ENCODE measurements at places on chromosomes 7 and 10.
A peak's percentile ranks its signal among the peaks of the same experiment; 100 is the strongest.

- DNase-seq, result no peak
Measured at GRCh38 chr7:21125297-21125696, 302.6 kb upstream of the SP4 start.

DNA sequence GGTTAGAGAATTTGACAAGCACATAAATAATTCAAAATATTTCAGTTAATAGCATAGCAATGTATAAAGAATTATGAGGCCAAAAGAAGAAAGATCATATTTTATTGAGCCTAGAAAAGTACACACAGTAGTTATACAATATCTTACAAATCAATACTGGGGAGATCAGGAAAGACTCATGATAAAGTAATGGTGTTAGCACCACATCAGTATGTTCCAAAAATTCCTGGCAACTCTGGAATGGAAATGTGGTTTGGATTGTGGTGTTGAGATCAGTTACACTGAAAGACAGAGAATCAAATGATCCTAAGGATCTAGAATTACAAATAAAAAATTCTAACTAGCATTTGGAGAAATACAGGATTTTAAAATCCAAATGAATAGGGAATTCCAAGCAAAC lies 420.5 kb upstream of the CNTNAP2 start:
- no peak for DNase-seq

DNA sequence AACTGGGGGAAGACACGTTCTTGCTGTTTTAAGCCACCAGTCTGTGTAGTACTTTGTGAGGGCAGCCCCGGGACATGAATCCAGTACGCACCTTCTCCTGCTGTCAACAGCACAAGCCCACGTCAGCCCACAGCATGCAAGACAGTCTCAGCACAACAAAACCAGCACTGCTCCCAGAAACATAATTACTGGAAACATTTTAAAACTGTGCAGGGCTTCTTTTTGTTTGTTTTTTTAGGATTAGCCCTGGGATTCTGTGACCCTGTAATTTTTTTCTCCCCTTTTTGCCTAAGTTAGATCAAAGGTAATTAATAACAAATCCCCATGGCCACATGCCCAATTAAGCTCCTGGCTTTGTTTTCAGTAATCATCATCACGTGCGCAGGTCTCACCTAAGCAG lies 87.5 kb downstream of the VOPP1 start:
- no peak for DNase-seq

- DNase-seq, result no peak
Measured at GRCh38 chr7:79548727-79549126, 95.3 kb upstream of the MAGI2 start.

- DNase-seq, result no peak
Measured at GRCh38 chr10:6336016-6336415, 133.3 kb downstream of the PFKFB3 start.

DNA sequence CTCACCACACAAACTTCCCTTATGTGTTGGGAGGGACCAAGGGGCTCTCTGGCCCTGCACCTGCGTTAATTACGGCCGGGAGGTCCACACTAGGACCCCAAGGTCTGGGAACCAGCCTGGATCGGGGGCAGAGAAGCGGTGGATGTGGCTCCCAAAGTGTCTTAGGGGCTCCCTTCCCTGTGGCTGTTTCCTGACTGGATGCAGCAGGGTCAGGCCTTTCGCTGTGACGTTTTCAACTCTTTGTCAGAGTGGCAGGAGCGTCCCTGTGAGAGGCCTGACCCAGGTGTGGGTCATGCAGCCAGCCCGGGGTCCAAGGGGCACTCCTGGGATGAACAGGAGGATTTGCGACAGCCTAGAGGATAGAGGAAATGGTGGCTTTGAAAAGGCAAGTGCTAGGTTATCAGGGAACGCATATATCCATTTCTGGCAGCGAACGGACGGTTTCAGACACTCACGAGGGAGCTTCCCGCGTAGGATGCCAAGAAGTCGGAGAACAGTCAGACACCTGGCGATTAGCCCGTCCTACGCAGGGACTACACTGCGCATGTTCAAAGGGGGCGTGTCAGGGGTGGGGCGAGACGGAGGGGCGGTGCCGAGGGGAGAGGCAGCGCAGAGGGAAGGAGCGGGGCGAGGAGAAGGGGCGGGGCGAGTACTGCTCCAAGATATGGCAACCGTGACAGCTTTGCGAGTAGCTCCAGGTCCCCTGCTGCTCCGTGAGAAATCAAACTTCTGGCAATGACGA lies 46.2 kb upstream of the ZNF716 start:
- no peak for DNase-seq

- DNase-seq, result no peak
Measured at GRCh38 chr10:80444124-80444523, 10.0 kb upstream of the TSPAN14 start.

DNA sequence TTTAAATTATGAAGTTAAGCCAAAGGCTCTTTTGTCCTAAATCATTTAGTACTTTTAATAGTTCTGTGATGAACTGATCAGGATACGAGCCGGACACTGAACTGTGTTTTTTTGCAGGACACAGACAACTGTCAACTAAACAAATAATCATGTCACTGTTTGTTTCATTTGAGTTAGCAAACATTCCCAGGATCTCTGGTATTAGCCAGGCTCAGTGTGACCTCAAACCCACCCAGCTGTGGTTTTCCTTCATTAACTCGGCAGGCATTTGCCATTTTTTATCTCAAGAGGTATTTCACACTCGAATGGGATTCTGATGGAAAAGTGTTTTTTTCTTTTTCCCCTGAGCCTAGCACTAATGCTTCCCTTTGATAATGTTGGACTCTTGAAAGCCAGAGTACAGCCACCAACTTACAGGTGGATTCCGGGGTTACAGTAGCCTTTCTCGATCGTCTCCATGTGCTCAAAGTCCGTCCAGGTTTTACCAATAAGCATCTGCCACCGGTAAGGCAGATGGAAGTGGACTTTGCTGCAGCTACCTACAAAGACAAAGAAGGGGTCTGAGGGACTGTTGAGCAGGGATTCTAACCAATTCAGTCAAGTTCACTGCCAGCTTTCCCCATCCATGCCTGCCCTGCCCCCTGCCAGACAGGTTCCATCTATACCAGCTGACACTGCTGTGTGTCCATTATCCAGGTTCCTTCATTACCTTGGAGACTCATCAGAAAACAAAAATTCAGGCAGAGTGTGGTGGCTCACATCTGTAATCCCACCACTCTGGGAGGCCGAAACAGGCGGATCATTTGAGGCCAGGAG lies 33.4 kb downstream of the ZC3HAV1 start:
- no peak for DNase-seq

- no peak for DNase-seq
Measured at GRCh38 chr10:35035606-35036005, 54.5 kb downstream of the CUL2 start.

DNA sequence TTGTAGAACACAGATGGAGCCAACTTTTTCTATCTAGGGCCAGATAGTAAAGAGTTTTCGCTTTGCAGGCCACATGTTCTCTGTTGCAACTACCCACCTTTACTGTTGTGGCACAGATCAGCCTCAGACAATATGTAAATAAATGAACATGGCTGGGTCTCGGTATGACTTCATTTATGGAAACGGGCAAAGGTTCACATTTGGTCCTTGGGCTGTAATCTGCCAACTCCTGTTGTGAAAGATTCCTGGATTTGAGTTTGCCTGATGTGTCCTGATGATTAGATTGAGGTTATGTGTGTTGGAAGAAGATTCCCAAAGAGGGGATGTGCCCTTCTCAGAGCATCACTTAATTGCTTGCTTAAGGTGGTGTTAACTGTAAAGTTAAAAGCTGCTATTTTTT lies 38.2 kb downstream of the RBM20 start:
- no peak for DNase-seq

DNA sequence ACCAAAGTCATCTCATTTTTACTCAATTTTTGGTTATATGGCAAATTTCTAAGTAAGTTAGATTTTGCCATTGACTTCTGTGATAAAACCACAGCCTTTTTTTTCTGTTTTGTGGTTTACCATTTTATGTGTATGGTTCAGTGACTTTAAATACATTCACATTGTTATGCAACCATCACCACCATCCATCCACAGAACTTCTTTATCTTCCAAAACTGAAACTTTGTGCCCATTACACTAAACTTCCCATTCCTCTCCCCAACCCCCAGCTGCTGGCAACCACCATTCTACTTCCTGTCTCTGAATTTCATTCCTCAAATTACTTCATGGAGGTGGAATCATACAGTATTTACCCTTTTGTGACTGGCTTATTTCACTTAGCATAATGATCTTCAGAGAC lies 280.4 kb upstream of the TCERG1L start:
- no peak for DNase-seq

GRCh38 chr10:102678842-102679289 lies 34.6 kb downstream of the TRIM8 start:
- DNase-seq, result no peak

- no peak for DNase-seq
Measured at GRCh38 chr7:68267486-68267885, 1270.9 kb downstream of the TYW1 start.

DNA sequence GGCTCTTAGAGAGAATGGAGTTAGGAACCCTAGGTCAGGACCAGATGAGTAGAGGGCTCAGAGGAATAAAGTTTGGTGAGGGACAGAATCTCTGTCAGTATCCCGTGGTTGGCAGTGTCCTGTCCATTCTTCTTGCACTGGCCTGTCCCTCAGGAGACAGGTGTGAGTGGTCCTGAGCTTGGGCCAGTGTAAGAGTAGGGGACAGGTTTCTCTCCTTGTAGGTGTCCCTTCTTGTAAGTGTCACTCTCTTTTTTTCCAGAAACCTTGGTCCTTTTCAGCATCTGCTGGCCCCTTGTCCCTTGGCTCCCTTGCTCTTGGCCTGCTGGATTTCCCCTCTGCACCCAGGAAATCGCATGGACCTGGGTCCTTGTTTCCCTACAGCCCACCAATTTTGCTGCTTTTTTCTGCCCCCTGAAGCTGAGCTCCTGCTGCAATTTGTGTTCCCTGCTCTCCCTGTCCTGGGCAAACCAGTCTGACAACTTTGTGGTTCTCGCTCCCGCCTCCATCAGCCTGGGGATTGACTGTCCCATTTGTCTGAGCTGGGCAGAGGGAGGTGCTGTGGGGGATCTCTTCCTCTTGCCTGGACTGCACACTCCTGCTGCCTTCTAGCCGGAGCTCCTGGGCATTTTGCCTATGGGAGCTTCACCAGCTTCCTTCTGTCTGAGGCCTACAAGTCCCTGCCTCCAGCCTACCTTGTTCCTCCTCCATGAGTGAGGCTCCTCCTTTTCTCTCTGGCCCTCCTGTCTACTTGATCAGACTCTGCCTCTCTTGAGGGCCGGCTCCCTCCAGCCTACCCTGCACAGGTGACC lies 6.5 kb downstream of the TSPAN14 start:
- peak; percentile 86 for DNase-seq

Data from DMS79 (cell line).